Activated CD8-positive, alpha-beta memory T cell treated with anti-CD3 and anti-CD28 coated beads for 1 hour (primary cell): ENCODE measurements at places on chromosomes 11 and 22.

- DNase-seq = no peak
These were observed 161.7 kb downstream of the ATG16L2 start for GRCh38 chr11:72975778-72976521.

DNA sequence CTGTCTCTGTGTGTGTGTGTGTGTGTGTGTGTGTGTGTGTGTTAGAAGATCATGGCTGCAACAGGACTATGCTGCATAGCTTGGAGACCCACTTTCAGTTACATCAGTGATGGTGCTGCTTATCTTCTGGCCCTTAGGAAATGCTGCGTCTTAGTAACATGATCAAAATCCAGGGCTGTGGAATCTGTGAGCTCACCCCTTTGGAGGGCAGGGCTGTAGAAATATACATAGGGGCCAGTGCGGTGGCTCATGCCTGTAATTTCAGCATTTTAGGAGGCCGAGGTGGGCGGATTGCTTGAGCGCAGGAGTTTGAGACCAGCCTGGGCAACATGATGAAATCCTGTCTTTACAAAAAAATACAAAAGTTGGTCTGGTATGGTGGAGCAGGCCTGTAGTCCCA, 151.5 kb upstream of the RASSF10 start:
- DNase-seq = no peak

DNA sequence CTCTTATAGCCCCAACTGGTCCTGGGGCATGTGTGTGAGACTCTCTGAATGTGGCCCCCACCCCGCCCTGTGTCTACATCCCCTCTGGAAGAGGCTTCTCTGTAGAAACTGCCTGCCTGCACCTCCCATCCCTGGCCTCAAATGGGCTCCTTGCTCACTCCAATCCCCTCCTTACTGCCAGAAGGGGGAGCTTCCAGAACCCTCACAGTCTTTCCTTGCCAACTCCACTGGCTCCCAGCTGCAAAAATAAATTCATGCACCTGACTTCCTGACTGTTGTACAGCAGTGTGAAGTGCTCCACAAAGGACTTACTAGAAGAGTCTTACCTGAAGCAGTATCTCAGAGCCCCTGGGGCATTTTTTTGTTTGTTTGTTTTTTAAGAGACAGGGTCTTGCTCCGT, 15.2 kb upstream of the SERPIND1 start:
- no peak for DNase-seq

- DNase-seq = no peak
These were observed 95.7 kb downstream of the STIM1 start for GRCh38 chr11:3950996-3951660.

DNA sequence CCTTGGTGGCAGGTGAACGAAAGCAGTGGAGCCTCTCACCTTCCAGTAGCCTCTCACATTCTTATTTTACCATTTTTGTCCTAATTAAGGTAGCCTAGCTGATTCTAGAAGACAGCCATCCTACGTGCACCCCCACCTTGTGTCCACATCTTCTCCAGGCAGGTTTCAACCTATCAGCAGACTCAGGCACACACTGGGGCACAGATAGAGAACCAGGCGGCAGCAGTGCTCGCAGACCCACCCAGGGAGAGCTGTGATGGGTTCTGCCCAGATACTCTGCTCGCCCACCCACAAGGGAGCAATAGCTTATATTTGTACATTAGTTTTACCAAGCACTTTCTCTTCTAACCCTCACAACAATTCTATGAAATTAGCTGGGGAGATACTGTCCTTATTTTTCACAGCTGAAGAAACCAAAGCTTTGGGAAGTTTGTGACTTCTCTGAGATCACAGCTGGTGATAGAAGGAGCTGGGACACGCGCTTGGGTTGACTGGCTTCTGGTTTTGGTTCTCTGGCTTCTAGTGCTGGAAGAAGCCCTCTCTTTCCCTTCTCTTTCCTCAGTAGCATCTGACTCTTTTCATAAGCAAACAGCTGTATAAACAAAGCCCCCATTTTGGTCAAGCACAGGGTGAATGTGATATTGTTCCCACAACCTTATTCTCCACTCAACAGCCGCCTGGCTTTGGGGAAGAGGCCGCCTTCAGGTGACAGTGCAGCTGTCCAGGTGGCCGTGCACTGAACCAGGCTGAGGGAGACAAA, 36.9 kb downstream of the PPP2R1B start:
- DNase-seq = no peak

DNA sequence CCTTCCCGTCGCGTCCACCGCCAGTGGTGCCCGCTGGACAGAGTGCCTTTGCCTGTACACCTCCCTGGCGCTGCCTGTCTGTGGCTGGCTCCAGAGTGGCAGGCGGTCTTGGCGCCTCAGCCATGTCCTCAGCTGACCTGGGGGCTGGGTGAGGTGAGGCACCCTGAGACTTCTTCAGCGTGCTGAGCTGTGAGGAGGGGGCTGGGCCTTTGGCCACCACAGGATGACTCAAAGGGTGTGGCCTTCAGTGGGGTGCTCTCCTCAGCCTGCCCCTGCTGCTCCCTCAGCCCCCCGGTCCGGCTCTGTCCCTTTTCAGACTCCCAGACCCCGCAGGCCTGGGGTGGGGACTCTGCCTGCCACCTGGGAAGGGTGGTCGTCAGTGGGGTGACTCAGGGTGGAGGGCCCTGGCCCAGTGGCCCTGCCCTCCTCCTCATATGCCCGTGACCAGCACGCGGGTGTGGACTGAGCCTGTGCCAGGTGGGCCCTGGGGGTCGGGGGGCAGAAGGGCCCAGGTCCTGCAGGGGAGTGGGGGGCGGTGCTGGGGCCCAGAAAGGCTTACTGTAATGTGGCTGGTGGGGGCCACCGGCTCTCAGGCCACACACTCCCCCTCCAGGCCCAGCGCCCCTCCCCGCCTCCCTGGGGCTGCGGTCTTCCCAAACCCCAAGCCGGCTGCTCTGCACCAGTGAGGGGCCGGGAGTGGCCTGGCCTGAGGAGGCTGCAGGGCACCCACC, 15.9 kb downstream of the CRELD2 start:
- DNase-seq = no peak

DNA sequence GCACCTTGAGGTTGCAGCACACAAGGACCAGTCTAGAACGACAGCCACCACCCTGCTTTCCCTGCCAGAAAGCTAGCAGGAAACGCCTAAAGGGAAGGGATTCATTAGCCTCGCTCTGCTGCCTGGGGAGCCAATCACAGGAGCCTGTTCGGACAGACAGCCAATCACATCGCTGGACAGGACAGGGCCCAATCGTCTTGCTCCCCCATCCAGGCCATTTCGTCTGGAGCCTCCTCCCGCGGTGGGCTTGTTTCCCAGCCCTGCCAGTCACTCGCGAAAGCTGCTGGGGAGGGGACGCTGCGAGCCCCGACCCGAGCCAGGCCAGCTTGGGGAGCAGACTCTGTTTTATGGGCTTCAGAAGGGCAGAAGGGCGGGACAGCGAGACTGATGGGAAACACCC, 79.8 kb upstream of the NCAM1 start:
- no peak for DNase-seq

DNA sequence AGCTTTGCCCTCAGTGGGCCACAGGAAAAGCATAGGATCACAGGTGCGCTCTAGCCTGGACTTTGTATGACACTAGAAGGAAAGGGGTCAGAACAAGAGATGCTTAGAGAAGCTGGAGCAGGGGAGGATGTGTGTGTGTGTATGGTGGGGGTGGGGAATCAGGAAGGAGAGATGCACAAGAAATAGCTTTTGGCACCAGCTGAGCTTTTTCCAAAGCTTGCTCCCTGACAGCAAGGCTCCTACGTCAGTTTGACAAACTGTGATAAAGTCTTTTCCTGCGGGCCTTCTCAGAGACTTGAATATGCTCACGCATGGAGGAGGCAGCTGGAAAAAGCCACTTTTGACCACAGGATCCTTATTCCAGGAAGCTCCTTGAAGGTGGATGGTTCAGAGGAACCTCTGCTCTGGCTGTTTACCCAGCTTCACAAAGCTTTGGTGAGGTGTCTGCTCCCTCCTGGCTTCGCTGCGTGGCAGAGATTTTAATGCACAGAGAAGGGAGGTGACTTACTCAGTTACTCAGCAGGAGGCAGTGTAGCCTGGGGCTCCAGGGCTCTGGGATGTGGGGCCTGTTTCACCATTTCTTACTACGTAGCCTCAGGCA, 3.9 kb downstream of the CDC42EP1 start:
- no peak for DNase-seq

DNA sequence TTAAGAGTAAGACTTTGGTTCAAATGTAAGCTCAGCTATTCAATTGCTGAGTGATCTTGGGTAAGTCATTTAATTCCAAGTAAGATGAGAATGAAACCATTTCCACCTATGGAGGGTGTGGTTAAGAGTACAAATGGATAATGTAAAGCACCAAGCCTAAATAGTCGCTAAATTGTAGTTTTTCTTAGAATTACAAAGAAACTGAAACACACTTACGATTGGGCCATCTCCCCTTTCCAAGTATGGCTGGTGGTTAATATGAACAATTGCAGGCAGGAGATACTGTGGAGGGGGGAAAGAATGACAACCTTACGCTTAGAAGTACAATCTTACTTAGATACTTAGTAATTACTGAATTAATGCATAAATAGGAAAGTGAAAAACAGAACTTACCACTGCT, 8.2 kb downstream of the DDX17 start:
- DNase-seq = no peak

GRCh38 chr11:90775567-90776165, 552.8 kb upstream of the CHORDC1 start:
- DNase-seq = no peak

DNA sequence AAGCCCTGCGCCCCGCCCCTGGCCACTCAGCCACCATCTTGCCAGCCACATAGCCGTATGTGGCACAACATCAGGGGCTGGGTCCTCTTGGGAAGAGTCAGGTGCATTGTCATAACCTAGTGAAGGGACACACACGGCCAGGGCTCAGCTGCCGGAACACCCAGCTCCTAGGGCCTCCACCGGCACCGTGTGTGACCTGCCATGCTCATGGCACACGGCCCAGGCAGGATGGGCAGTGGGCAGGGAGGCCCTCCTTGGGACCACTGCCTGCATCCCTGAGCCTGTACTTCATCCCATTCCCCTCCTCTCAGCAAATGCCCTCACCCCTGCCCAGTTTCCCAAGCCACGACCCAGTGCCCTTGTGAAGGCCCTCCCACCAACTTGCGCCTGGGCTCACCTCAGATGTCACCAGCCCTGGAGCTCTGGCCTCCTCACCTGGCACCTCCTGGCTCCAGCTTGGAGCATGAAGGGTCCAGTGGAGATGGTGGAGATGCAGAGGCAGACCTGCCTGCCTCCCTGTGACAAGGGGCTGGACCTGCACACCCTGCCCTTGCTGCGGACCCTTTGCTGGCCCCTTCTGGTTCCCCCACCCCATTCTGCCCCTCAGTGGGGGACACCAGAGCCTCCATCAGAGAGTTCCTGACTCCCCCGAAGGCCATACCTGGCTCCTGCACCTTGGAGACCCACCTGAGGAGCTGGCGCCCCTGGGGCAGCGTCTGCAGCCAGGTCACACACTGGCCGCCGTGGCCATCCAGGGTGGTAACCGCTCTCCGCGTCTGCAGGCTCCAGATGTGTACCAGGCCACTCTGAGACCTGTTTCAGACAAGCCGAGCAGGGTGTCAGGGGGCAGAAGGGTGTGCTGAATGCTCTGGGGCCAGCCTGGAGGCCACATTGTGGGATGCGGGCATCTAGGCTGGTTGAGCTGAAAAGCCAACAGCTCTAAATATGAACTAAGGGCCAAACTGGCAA, 34.5 kb downstream of the GNB1L start:
- no peak for DNase-seq

DNA sequence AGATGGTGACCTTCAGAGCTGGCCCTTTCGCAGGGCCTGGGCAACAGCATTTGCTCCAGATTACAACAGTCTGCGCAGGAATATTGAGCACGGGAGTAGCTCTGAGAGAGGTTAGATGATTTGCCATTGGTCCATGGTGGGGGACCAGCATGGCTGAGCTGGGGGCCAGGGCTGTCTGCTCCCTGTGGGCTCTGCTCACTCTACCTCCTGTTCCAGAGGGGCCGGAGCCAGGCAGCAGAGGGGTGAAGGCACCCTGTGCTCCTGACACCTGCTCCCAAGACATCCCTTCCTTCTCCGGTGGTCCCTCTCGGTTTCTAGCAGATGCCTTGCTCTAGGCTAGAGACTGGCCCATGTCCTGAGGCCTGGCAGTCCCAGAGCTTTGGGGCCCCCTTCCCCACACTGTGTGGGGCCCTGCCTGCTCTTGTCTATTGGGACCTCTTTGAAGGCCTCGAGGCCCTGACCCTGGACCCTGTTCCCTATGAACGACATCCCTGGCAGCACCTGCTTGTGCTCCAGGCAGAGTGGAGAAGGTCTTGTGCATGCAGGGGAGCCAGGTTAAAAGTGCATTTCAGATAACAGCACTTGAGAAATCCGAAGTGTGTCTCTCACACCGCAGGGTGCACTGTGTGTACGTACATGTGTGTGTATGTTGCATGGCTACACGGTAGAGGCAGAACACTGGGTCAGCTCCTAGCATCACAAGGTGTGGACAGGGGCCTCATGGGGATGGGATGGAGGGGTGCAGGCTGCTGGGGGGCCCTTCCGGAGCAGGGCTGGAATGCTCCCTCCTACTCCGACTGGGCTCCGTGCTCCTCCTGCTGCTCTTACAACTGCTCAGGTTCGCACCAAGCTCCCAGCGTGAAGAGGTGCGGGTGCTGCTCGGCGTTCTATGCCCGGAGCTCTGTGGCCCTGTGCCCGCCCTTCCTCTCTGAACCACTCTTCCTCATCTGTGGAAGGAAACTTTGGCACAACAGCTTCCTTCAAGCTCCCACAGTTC, 123.3 kb upstream of the B3GAT1 start:
- no peak for DNase-seq

GRCh38 chr11:123653827-123654565, 428 bp downstream of the SCN3B start:
- DNase-seq = no peak

GRCh38 chr11:13415201-13415600, 47.8 kb downstream of the BTBD10 start:
- no peak for DNase-seq

DNA sequence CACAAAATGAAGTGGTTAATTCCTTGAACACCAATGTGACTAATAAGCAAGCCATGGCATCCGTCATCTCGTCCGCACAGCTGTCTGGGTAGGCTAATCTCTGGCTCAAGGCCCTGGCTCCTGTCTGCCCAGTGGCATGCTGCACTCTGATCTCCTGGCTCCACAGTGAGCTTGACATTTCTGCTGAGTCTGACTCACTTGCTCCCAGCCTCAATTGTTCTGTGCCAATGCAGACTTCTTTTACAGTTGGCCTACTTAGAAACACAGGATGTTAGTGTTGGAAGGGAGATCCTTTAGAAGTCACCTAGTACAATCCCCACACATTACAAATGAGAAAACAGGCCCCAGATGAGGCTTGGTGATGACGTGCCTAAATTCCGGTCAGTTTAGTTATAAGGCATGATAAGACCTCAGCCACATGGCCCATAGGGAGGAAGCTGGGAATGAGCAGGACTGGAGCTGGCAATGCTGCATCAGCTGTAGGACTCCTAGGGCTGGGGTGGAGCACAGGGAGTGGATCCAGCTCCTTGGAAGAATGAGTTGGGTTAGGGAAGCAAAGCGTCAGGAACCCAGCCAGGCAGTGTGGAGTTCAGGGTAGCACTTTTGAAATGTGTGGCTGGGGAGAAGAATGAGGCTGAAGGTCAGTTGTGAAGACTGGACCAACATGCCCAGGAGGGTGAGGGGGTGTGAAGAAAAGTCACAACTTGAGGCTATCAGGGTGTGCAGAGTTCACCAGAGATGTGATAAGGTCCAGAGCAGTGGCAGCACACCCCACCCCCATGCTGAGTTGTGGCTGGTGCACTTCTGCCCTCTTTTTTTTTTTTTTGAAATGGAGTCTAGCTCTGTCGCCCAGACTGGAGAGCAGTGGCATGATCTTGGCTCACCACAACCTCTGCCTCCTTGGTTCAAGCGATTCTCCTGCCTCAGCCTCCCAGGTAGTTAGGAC, 70.2 kb upstream of the EED start:
- no peak for DNase-seq
